ENCODE measurements at places on chromosomes 12 and 14.

- DNase-seq = no peak
Observed at GRCh38 chr12:130993759-130994670, 40.3 kb downstream of the ADGRD1 start.

DNA sequence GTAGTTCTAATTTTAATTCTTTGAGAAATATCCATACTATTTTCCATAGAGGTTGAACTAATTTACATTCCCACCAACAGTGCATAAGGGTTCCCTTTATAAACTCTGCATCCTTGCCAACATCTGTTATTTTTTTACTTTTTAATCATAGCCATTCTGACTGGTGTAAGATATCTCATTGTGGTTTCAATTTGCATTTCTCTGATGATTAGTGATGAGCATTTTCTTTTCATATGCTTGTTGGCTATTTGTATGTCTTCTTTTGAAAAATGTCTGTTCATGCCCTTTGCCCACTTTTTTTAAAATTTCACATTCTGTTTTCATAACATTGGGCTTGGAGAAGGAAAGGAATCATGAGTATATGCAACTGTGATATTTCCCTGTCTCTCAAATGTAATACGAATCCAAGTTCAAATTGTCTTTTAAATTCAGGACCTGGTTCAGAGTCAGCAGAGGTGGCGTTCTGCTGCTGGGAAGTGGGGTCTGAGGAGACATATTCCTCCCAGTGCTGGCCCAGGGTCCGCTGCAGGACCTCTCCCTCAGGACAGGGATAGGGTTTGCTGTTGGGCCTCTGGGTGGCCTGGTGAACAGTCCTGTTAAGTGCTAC, 81.2 kb upstream of the ETV6 start:
- no peak for DNase-seq

- DNase-seq = no peak
Observed at GRCh38 chr14:100828031-100828769, 2.3 kb downstream of the MEG3 start.

DNA sequence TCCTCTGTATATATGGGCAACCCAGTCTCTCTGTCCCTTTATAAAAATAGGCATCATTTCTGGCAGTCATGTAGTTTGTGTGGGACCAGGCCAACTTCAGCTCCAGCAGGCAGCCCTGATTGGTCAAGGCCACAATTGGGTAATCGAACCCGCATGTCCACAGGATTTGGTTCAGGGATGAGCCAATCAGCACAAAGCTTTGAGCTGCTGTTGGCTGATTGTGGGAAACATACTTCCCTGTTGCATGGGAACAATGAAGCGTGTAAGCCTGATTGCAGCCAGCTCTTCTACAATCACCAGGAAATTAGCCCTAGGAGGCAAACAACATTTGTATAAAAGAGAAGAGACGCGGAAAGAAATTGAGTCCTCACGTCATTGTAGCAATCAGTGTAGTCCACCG, 328.6 kb downstream of the PCNX1 start:
- no peak for DNase-seq

DNA sequence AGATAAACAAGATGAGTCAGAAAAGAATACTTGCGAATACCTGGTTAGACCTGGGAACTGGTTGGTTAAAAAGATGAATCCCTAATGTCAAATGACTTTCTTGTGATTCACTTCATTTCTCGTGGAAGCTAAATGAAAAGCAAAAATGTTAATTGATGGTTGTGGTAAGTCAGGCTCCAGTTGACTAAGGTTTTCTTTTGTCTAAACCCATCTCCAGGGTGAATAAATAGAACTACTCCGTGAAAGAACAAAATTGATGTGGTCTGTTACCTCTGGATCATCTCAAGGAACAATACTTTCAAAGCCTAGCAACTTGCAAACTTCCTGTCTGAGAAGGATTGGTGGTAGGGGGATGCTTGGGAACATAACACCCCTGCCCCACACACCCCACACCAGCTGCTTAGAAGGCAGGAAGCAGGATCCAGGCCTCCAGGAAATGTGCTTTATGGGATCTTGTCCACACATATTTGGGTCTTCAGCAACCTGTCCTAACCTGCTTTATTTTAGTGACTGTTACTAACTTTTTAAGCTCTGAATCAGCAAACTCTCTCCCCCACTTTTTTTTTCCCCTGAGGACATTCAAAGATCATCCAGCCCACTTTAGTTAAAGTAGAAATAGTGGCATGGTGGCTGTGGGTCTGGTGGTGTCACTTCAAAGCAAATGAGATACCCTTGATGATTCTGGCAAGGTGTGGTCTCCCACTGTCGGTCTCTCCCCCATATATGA, 60.4 kb upstream of the PTHLH start:
- DNase-seq = no peak

DNA sequence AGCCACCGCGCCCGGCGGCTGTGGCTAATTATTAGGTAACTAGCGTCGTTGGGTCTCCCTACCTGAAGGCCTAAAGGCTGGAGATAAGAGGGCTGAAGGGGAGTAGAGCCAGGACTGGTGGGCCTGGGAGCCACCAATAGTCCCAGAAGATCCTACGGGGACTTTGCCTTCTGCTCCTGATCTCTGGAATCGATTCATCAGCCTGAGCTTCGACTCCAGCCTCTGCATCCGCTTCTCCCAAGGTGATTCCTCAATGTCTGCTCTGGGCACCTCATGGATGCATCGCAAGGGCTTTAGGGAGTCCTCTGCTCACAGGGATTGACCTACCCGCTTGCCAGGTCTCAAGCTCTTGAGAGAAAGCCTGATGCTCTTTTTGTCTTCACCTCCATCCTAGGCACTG, 14.7 kb upstream of the KDM2B start:
- DNase-seq = peak; percentile 4

DNA sequence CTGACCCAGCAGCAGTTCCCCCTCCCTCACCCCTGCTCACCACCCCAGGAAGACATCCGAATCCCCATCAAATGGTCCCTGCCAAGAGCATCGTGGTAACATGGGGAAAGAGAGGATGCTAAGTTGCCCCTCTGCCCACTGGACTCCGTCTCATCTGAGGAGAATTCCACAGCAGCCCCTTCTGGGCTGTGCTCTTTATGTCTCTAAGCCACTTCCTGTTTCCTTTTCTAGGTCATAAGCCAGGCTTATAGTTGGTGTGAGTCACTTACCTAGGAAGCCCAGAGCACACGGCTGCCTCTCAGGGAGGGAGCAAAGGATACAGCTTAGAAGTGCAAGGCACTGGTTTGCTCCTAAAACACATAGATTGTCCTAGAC, 76.0 kb downstream of the VCPKMT start:
- DNase-seq = no peak

- no peak for DNase-seq
Observed at GRCh38 chr12:26271889-26272492, 76.6 kb downstream of the SSPN start.

- no peak for DNase-seq
Observed at GRCh38 chr12:116693286-116694227, 44.3 kb downstream of the SPRING1 start.

GRCh38 chr14:61238611-61239245, 42.4 kb downstream of the TMEM30B start:
- DNase-seq = no peak

GRCh38 chr14:78978896-78979295, 808.7 kb downstream of the NRXN3 start:
- no peak for DNase-seq

DNA sequence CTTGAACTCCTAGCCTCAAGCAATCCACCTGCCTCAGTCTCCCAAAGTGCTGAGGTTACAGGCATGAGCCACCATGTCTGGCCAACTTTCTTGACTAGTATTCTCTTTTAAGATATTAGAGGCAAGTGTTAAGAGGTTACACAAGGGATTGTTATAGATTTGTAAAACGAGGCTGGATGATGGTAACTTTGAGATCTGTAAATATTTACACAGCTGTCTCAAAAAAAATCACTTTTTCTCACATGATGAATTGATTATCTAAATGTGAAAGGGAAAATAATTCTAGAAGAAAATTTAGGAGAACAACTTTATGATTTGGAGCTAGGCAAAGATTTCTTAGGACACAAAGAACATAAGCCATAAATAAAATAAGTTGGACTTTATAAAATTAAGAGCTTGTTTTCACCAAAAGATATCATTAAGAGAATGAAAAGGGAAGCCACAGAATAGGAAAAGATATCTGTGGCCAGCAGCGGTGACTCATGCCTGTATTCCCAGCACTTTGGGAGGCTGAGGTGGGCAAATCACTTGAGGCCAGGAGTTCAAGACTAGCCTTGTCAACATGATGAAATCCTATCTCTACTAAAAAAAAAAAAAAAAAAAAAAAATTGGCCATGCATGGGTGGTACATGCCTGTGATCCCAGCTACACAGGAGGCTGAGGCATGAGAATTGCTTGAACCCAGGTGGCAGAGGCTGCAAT, 77.4 kb downstream of the BBS10 start:
- no peak for DNase-seq

DNA sequence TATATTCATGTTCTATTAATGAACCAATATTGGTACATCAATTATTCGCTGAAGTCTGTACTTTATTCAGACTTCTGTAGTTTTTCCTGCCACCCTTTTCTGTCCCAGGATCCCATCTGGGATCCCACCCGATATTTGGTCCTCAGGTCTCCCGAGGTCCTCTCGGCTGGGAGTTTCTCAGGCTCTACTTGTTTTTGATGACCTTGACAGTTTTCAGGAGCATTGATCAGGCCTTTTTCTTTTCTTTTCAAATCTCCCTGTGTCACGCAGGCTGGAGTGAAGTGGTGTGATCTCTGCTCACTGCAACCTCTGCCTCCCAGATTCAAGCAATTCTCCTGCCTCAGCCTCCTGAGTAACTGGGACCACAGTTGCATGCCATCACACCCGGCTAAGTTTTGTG, 11.2 kb downstream of the BRI3BP start:
- DNase-seq = no peak

DNA sequence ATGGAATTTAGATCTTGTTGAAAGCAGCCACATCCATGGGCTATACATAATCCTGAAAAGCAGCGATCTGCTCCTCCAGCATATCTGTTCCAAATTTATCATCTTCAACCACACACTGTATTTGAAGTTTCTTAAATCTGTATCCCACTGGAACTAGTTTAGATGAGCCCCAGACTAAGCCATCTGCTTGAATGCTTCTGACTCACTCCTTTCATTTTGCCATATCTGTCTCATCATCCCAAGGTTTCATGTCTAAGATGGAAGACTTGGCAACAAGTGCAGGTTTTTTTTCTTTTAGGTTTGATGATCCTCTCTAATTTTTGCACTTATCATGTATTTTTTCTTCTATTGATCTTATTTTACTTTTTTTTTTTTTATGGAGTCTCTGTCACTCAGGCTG, 54.4 kb upstream of the TMEM263 start:
- no peak for DNase-seq

GRCh38 chr12:62701492-62701891, 233.5 kb downstream of the PPM1H start:
- DNase-seq = no peak

DNA sequence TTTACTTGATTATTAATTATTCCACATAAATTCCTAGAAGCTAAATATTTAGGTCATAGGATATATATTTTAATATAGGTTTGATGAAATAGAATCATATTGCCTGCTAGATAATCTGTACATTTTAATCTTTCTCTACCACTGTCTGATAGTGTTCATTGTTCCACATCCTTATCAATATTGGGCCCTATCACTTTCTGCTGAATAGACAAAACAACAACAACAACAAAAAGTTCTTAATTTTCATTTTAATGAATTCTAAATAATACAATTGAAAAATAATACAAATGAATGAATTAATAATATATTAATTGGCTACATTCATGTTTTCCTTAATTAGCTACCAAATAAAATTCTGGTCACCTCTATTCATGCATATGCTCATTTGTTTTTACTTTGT, 1437.2 kb downstream of the LRFN5 start:
- no peak for DNase-seq

DNA sequence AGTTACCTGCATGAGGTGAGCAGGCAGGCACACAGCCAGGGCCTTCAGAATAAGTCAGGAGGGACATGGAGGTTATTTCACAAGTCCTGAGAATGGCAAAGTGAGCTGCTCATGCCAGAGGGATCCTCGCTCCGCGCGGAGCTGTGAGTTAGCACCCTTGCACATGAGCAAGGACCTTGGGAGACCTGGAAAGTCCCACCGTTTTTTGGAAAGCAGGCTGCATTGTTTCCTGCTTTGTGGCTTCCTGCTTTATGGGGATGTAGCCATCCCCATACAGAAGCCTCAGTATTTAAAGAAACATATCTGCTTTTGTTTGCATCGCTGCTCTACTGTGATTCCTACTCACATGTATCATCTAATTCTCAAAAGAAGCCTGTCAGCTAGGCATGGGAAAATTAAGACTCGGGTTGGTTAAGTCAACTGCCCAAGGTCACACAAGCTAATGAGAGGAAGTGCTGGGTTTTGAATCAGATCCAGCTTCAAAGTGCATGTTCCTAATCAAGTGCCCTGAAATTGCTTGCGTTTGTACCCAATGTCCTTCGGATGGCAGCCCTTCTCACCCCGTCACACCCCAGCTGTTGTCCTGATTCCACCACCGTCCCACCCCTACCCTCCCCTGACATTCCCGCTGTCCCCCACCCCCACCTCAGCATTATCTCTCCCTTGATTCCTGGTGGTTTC, 106.2 kb downstream of the CRACR2A start:
- no peak for DNase-seq

GRCh38 chr12:39368096-39368495, 74.8 kb downstream of the KIF21A start:
- DNase-seq = no peak

- peak; percentile 26 for DNase-seq
Observed at GRCh38 chr12:107522692-107523477, 162.7 kb upstream of the PWP1 start.

GRCh38 chr14:50590464-50590863, 30.5 kb downstream of the ATL1 start:
- DNase-seq = no peak

DNA sequence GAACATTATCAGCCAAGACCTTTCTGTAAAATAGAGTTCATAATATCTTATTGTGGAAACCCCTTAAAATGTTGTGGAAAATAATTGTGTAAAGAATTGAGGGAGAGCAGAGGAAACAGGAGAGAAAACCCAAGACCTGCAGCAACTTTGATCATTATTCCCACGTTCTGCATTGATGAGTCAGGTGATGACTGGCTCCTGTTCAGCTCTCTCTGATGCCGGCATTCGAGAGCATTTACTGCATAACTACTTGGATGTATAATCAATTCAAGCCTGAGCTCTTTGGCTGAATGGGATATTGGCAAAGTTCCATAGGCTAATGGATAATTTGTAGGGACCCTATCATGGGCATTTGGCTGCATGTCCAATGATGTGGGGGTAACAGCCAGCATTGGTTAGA, 176.3 kb upstream of the ARID2 start:
- no peak for DNase-seq

GRCh38 chr12:92943482-92944250, 14.6 kb upstream of the EEA1 start:
- no peak for DNase-seq

DNA sequence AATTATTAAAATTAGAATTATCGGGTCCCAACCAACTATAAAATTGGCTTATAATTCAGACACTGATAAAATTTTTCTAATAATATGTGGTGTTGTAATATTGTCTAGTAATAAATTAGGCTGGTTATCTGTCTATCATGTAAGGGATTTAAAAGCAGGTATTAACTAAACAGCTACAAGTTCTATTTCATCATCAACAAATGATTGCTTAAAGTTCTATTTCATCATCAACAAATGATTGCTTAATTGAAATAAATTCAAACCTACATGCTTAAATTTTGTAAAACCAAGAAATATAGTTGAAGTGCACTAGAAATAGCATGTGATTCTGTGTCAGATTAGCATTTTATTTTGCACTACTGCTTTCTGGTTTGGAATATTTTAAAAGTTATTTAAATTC, 34.1 kb downstream of the SLCO1A2 start:
- DNase-seq = no peak

Measured in HEK293T (cell line).